T-cell (primary cell): ENCODE measurements at places on chromosomes 16 and 17. TPM values are rescaled to one million over a fixed set of nuclear protein-coding genes. Genes with fewer than 3 reads are reported as not detected.
A peak's percentile ranks its signal among the peaks of the same experiment; 100 is the strongest.

The ACD gene
- total RNA-seq, result 24.5 TPM

The GLG1 gene
- 167 TPM for total RNA-seq

GRCh38 chr16:62201911-62202310 is 165.7 kb upstream of the CDH8 start:
- DNase-seq, result no peak

DNA sequence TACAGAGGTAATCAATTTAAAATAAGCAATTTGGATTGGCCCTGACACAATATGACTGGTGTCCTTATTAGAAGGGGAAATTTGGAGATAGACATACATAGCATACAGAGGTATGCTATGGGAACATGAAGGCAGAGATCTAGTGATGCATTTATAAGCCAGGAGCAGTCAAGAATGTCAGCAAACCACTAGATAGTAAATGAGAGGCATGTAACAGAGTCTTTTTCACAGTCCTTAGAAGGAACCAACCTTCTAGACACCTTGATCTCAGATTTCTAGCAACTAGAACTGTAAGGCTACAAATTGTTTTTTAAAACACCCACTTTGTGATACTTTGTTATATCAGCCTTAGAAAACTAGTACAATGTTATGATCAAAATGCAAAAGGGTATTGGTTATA is 54.3 kb upstream of the CA10 start:
- DNase-seq, result no peak

DNA sequence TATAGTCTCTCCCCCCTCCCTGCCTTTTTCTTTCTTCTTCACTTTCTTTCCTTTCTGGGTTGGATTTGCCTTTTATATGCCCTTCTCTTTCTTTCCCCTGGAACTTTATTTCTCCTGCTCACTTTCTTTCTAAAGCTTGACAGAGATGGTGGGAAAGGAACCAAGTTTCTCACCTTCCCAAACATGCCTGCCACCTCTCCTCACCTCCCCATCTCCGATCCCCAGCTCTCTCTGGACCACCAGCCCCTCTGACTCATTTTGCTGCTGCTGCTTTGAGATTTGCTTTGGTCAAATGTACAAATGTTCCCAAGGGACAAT is 6.7 kb upstream of the LHX1 start:
- no peak for DNase-seq

GRCh38 chr17:69213059-69213813 is 15.4 kb downstream of the ABCA10 start:
- no peak for DNase-seq

The TMIGD1 gene
- total RNA-seq, result not detected

GRCh38 chr16:17416461-17417311 is 54.1 kb downstream of the XYLT1 start:
- DNase-seq, result peak; percentile 41

GRCh38 chr17:52383493-52384100 is 225.1 kb upstream of the CA10 start:
- no peak for DNase-seq

The SPEM2 gene
- not detected for total RNA-seq
